ENCODE measurements at places on chromosomes 5 and 9. TPM values are rescaled to one million over a fixed set of nuclear protein-coding genes. Genes with fewer than 3 reads are reported as not detected.
A peak's percentile ranks its signal among the peaks of the same experiment; 100 is the strongest.

DNA sequence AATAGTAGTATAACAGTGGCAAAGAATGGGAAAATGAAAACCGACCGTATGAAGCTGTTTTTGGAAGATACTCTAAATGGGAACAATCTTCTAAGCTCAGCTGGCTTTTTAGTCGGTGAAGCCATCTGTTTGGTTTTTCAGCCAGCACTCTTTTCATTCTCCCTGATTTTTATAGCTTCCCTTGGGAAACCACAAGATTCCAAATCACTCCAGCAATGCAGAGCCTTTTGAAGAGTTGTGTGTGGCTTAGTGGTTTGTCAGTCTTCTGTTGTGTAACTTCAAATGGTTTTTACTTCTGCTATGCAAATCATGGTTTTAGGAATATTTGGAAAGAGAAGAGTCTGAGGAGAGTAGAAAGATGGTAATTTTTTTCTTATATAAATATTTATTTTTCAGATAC lies 180.7 kb downstream of the KDM4C start:
- no peaks in the 10 kb centered on the region for H3K4me1 ChIP-seq
- peak; percentile 17 for DNase-seq
- H3K36me3 ChIP-seq, result no peaks in the 10 kb centered on the region
- H3K4me3 ChIP-seq, result no peak overlapping the region
- H3K27me3 ChIP-seq, result no peaks in the 10 kb centered on the region
- H3K27ac ChIP-seq, result no peak overlapping the region

GPRIN1 gene
- 2.6 TPM for total RNA-seq

DNA sequence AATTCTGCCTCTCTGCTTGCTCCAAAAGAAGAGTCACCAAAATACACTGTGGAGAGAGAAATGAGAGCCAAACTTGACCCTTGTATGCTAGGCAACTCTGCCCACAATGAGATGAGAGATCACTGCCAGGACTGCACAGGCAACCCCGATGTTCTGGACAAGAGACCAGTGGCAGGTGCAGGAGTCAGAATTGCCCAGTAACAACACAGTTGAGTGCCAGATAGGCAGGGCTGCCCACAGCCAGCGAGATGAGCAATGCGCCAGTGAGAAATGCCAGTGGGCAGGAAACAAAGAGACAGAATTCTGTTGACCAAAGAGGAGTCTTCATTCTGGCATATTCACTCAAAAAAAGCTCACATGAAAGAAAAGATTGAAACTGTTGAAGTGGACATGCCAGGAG lies 570.7 kb downstream of the CAAP1 start:
- H3K27me3 ChIP-seq, result no peaks in the 10 kb centered on the region
- H3K4me3 ChIP-seq, result no peak overlapping the region
- DNase-seq, result no peak
- H3K36me3 ChIP-seq, result no peaks in the 10 kb centered on the region
- H3K4me1 ChIP-seq, result no peaks in the 10 kb centered on the region

DNA sequence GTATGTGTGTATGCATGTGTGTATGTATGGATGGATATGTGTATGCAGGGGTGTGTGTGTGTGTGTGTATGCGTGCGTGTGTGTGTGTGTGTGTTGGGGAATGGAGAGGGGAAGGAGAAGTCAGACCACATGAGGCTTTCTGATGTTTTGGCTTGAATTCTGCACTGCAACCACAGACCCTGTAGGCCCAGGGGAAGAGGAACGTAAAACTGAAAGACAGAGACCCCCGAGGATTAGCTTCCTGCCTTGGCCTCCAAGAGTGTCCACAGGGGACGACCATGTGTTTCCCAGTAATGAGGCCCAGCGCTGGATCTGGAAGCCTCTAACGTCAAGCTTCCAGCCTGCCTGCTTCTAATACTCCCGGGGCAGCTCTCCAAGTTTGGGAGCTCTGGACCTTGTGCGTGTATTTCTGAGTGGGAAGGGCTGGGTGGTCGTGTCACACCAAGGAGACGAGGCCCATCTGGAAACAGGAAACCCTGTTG lies 5.8 kb downstream of the DCANP1 start:
- no peaks in the 10 kb centered on the region for H3K36me3 ChIP-seq
- H3K4me3 ChIP-seq, result no peak overlapping the region
- H3K27me3 ChIP-seq, result no peaks in the 10 kb centered on the region
- DNase-seq, result peak; percentile 81

DNA sequence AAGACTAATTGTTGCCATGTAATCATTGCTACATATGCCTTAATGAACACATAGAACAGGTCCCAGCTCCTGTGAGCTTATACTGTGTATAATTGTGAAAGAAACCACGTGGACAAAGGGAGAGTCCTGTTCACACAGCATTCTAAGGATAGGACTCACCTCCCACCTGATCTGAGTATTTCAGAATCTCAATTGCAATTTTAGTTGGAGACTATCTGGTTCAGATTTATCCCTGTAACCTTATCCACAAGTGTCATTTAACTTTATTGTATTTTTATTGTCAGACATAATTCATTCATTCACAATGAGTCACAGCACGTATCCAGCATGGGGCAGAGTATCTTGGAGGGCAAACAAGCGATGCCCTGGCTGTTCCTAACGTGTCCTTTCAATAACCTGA lies 448.3 kb downstream of the NTRK2 start:
- no peaks in the 10 kb centered on the region for H3K4me1 ChIP-seq
- H3K27ac ChIP-seq, result no peak overlapping the region
- no peak overlapping the region for H3K4me3 ChIP-seq
- DNase-seq, result no peak

DNA sequence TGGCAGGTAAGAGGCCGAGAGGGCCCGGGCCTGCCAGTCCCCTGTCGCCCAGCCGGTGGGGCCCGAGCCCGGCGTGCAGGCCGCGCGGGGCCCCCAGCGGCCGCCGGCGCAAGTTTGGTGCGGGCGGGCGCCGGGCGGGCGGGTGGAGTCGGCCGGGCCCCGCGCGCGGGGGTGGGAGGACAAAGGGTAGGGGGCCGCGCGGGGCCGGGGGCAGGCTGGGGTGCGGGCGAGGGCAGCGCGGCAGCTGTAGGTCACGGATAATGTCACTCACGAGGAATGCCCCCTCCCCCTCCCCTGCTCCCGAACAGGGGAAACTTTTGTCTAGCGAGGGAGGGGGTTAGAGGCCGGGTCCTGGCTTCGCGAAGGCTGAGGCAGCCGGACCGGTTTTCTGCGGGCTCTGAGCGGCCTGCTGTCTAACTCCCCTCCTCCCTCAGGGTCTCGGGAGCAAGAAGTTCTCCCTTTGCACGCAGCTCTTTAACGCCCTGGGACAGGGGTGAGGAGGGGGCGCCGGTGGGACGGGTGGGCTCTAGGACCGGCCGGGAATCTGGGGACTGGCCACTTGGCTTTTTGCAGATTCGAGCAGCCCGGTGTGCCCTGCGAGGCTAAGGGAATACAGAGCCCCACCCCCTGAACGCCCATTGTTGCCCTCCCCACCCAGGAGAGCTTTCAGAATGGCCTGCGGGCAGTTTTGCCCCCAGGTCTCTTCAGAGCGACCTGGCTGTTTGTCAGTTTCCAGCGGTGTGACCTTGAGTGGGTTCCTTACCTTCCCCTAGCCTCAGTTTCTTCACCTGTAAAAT lies 21.3 kb upstream of the NDST1 start:
- peaks cover 48% of the 10 kb centered on the region for H3K4me1 ChIP-seq
- no peaks in the 10 kb centered on the region for H3K36me3 ChIP-seq
- peak overlapping the region; percentile 93 for H3K27ac ChIP-seq

GRCh38 chr9:129394886-129395279 lies 216.8 kb upstream of the IER5L start:
- H3K4me1 ChIP-seq, result no peaks in the 10 kb centered on the region
- no peak for DNase-seq
- no peak overlapping the region for H3K27ac ChIP-seq

GRCh38 chr5:155727512-155728145 lies 599.3 kb upstream of the SGCD start:
- DNase-seq, result no peak
- peaks cover 52% of the 10 kb centered on the region for H3K27me3 ChIP-seq
- H3K36me3 ChIP-seq, result no peaks in the 10 kb centered on the region
- peak overlapping the region; percentile 5 for H3K4me3 ChIP-seq
- no peak overlapping the region for H3K27ac ChIP-seq

- H3K27ac ChIP-seq, result peak overlapping the region; percentile 76
- no peaks in the 10 kb centered on the region for H3K4me1 ChIP-seq
- peaks cover 6% of the 10 kb centered on the region for H3K36me3 ChIP-seq
- H3K27me3 ChIP-seq, result no peaks in the 10 kb centered on the region
- H3K4me3 ChIP-seq, result peak overlapping the region; percentile 68
- DNase-seq, result no peak
These were observed 2.6 kb upstream of the CCL27 start for GRCh38 chr9:34665067-34665380.

DNA sequence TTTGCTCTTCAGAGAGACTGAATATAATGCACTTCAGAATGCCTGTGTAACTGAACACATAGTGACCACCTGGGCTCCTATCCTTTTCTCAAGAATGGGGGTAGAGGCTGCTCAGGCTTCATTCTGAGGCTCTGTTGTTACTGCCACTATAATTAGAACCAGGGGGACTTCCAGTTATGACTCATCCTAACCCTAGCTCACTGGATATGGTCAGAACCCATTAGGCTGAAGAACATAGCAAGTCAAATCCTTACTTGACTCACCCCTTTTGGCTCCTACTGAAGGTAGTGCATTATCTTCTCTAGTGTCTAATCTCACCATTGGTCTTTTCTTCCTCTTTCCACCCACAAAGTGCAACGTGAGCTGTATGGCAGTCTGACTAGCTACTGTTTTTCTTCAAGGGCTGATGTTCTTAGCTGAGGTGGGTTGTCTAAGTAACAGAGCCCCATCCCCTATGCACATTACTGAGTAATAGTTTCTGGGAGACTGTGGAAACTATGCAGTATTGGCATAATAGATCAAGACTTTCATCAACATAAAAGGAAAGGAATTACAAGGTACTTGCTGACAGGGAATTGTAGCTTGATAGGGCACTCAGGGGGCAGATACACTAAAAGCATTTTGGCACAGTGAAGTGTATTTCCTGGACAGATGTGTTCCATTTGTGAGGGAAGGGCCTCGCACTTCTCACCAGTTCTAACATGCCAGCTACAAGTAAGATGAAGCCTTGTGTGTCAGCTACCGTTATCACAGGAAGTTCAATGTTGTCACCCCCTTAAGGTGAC lies 431.0 kb upstream of the MEF2C start:
- DNase-seq, result no peak
- no peak overlapping the region for H3K27ac ChIP-seq
- H3K4me1 ChIP-seq, result peaks cover 13% of the 10 kb centered on the region

TAF11L5 gene
- not detected for total RNA-seq

DNA sequence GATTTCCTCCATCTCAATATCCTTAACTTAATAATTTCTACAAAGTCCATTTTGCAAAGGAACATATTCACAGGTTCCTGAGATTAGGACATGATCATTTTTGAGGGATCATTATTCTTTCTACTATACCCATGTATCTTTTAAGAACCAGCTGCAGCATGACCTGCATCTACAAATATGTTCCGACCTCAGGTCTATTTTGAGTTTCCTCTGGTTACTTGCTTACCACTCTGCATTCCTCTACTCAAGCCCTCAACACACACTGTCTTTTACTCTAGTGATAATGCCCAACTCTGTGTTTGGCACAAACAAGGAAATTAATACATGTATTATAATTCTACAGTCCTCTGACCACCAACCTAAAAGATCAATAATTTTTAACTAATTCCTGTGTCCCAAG lies 386.1 kb downstream of the DNAH5 start:
- H3K4me3 ChIP-seq, result no peak overlapping the region
- DNase-seq, result no peak
- no peaks in the 10 kb centered on the region for H3K4me1 ChIP-seq
- H3K27ac ChIP-seq, result no peak overlapping the region
- H3K36me3 ChIP-seq, result no peaks in the 10 kb centered on the region
- no peaks in the 10 kb centered on the region for H3K27me3 ChIP-seq

DNA sequence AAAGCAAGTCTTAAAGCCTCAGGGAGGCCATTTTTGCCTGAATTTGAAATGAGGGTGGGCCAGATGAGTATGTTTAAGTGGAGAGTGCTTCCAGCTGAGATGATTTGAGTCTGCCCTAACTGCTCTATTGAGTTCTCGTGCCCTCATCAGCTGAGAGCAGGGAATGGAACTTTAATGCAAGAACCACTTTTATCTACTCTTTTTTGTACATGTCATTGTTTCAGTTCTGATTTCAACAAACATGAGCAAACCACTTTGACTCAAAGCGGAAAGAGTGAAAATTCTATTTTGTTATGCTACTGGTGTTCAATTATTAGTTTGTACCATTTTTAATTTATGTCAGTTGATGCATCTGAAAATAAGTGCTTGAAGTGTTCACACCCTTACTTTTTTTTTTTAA lies 35.8 kb downstream of the DCAF10 start:
- H3K36me3 ChIP-seq, result no peaks in the 10 kb centered on the region
- no peaks in the 10 kb centered on the region for H3K4me1 ChIP-seq
- DNase-seq, result no peak
- no peaks in the 10 kb centered on the region for H3K27me3 ChIP-seq
- no peak overlapping the region for H3K27ac ChIP-seq

DNA sequence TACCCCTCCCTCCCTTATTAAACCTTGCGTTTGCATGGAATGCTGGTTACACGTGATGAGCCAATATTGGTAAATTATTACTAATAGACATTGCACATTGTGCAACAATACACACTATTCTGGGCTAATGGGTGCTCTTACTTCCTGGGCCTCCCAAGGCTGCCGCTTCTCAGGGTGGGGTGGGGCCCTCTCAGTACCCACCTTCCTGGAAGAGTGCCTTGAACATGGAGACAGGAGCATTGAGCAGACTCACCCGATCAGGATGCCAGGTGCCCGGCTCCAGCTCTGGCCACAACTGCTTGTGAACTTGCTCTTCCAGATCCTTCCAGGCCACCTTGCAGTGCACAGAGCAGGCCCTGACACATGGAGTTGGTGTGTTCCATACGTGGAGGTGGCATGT lies 24.7 kb upstream of the CEP72 start:
- H3K27me3 ChIP-seq, result no peaks in the 10 kb centered on the region
- H3K4me3 ChIP-seq, result no peak overlapping the region

DNA sequence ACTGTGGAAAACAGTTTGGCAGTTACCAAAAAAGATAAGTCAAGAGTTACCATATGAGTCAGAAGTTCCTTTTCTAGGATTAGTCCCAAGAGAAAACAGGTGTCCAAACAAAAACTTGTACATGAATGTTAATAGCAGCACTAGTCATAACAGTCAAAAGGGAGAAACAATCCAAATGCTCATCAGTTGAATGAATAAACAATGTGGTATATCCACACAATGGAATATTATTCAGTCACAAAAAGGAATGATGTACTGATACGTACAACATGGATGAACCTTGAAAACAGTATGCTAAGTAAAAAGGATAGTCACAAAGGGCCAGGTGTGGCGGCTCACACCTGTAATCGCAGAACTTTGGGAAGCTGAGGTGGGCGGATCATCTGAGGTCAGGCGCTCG lies 7.9 kb downstream of the ZNF510 start:
- no peak overlapping the region for H3K27ac ChIP-seq
- no peak overlapping the region for H3K4me3 ChIP-seq
- H3K27me3 ChIP-seq, result no peaks in the 10 kb centered on the region
- no peaks in the 10 kb centered on the region for H3K4me1 ChIP-seq
- no peak for DNase-seq
- H3K36me3 ChIP-seq, result peaks cover 100% of the 10 kb centered on the region

PRDM9 gene
- not detected for total RNA-seq

TXNDC8 gene
- not detected for total RNA-seq

Data from left lung (tissue), 14 donors.